ENCODE measurements at places on chromosomes 13 and 19.
A peak's percentile ranks its signal among the peaks of the same experiment; 100 is the strongest.

- no peak for DNase-seq
Measured at GRCh38 chr13:31214435-31214834, 14.7 kb downstream of the B3GLCT start.

- no peak for DNase-seq
Measured at GRCh38 chr13:57569986-57570385, 61.6 kb upstream of the PCDH17 start.

DNA sequence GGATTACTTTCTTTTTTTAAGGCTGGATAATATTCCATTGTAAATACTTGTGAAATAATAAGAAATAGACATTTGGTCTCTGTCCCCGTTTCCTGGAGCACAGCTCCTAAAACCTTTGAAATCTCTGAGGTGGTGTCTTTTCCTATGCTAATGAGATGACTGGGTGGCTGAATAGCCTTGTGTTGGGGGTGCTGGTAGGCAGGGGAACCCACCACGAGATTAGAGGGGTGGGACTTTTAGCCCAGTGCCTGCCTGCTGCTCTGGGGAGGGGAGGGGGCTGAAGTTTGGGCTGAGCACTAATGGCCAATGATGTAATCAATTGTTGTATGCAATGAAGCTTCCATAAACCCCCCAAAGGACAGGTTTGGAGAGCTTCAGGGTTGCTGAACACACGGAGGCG lies 175.7 kb downstream of the FGF9 start:
- no peak for DNase-seq

DNA sequence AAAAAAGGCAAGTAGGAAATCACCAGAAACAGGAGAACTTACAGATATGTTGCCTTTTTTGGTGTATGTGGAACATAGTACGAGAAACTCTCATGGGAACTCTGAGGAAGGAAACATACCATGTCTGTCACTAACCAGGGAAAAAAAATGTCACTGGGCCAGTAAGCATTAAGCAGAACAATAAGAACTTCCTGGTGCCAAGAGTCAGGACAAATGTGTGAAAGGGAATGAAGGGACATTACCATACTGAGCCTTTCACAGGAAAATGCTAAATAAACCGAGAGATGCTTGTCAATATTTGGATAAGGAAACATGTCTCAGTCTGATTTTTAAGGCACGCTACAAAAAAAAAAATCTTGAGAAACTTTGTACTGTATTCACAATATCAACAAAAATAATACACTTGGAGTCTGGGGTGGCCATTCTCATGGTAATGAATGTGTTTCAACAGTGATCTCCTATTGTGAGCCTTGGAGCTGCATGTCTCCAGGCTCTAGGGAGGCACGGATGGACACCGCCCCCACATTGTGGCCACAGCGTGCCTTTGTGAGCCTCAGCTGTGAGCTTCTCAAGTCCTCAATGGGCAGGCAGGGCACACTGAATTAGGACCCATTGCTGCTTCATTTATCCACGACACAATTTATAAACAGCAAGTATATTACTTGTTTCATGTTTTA lies 113.0 kb upstream of the ARGLU1 start:
- DNase-seq, result peak; percentile 40

- DNase-seq, result no peak
Measured at GRCh38 chr13:59700281-59700680, 463.4 kb downstream of the DIAPH3 start.

GRCh38 chr13:37981932-37982331 lies 112.4 kb upstream of the TRPC4 start:
- DNase-seq, result no peak

DNA sequence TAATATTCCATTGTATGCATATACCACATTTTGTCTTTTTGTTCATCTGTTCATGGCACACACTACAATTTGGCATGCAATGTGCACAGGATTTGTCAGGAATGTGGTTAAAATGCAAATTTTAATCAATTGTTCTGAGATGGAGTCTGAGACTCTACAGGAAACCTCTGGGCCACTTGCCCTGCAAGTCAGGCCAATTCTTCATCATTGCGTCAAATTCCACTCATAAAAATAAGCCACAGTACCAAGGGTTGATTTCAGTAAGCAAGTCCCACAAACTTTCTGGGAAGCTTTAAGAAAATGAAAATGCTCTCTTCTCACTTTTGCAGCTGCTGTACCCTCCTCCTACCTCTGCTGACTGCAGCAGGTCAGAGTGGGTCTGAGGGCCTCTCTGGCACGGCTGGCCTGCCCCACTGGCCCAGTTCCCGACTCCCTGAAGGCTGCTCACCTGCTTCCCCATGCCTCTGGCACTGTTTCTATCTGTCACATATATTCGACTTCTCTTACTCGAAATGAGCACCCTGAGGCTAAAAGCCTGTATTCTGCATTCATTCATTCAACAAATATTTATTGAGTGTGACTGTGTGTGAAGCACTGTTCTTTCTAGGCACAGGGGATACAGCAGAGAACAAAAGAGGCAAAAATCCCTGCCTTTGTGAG lies 83.8 kb upstream of the WASF3 start:
- DNase-seq, result no peak

DNA sequence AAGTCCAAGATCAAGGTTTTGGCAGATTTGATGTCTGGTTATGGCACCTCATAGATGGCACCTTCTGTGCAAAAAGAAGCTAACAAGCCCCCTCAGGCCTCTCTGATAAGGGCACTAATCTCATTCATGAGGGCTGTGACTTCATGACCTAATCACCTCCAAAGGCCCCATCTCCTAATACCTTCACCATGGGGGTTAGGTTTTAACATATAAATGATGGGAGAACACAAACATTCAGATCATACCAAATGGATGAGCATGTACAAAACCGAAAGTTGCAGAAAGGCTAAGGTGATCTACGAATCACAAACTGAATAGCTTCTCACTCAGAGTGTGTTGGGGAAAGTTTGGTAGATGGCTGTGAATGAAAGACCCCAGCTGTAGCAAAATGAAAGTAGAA lies 217.4 kb downstream of the TBC1D4 start:
- DNase-seq, result no peak

DNA sequence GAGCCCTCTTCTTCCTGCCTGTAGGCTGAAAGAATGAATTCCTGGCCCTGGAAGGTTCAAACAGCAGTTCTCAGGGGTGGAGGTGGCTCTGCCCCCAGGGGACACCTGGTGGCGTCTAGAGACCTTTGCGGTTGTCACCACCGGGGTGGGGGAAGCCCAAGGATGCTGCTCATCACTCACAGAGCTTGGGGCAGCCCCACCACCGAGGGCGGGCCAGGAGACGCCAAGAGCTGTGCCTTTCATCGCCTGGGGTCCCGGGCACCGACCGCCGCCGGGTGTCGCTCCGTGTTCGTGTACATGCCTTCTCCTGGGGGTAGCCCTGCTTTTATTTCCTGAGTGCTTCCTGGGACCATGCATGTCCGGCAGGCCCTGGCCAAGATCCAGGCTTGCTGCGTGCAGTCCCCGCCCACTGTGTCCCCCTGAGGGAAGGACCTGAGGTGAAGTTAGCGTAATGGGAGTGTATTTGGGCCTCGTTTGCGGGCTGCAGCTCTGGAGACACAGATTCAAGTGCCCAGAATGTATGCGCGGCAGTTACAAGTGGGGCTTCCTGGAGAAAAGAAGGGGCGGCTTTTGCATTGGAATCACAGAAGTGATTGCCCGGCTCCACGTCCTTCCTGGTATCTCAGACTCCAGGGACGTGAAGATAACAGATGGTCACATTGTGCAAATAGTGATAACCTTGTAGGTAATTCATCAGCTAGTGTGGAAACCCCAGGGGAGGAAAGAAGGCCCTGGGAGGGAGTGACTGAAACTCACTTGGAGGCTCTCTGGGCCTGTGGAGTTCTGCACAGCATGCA lies 7.8 kb downstream of the DOT1L start:
- DNase-seq, result peak; percentile 72

DNA sequence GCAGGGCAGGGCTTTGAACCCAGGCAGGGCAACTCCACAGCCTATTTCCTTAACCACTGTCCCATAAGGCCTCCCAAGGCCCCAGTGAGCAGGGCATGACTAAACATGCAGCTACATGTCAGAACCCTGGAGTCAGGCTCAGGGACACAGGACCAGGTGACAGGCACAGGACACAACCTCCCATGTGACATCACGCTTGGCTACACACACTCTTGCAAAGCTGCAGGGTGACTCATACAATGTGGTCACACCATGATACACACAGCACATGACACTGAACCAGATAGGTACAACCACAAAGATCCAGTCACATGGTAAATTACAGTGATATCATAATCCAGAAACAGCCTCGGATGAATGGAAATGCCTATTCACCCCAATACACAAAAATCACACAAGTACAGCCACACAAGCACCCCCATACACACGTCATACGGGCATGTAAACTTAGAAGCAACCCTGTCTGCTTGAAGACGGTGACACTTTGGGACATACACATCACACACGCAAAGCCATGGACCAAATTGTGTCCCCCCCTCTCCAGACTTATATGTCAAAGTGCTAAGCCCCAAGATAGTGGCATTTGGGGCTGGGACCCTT lies 14.5 kb downstream of the KLK4 start:
- no peak for DNase-seq

DNA sequence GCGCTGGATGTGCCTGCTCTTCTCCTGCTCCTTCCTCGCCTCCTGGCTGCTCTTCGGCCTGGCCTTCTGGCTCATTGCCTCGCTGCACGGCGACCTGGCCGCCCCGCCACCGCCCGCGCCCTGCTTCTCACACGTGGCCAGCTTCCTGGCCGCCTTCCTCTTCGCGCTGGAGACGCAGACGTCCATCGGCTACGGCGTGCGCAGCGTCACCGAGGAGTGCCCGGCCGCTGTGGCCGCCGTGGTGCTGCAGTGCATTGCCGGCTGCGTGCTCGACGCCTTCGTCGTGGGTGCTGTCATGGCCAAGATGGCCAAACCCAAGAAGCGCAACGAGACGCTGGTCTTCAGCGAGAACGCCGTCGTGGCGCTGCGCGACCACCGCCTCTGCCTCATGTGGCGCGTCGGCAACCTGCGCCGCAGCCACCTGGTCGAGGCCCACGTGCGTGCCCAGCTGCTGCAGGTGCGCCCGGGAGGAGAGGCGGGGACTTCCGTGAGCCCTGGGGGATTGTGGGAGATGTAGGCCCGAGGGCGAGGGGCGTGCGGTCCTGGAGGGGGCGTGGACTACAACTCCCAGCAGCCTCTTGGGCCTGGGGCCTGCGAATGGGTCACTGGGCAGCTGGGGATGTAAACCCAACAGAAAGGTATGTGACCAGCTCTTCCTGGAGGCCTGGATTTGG lies 6.7 kb downstream of the KCNJ14 start:
- DNase-seq, result peak; percentile 50

GRCh38 chr13:54394085-54394700 lies 1365.6 kb downstream of the OLFM4 start:
- DNase-seq, result no peak

- DNase-seq, result no peak
Measured at GRCh38 chr13:113216254-113217048, 7.0 kb downstream of the CUL4A start.

DNA sequence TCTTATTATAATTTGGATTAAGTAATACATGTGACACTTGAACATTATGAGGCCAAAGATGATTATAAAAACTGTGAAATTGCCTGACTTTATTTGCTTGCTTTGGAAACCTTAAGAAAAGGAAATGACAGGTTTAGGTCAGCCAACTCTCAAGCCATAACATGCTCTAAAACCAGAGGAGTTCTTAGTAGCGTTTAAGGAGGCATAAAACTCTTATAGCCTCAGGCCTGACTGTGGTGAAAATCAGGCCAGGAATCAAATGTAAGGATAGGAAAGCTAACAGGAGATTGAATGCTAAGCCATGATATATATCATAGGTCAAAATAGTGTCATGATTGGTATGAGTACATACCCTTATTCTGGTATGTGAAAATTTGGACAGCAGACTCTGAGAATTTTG lies 1142.4 kb upstream of the MIR17HG start:
- no peak for DNase-seq

DNA sequence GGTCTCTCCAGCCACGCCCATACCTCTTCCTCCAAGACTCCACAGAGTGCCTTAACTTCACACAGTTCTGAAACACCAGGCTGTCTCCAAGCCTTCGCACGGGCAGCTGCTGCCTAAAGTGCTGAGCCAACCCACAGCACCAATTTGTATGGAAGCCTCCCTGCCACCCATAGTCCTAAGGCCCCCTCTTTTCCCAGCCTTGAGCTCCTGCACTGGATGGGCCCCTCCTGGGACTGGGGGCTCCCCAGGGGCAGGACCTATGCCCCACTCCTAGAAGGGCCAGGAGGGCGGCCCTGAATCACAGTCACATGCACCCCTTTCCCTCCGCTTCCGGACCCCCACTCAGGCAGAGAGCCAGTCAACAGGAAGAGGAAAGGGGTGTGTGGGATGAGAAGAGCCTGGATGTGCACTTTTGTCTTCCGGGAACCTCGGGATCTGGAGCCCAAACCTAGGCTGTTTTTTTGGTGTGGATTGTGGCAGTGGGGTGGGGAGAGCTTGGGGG lies 5.1 kb upstream of the FCER2 start:
- DNase-seq, result no peak

DNA sequence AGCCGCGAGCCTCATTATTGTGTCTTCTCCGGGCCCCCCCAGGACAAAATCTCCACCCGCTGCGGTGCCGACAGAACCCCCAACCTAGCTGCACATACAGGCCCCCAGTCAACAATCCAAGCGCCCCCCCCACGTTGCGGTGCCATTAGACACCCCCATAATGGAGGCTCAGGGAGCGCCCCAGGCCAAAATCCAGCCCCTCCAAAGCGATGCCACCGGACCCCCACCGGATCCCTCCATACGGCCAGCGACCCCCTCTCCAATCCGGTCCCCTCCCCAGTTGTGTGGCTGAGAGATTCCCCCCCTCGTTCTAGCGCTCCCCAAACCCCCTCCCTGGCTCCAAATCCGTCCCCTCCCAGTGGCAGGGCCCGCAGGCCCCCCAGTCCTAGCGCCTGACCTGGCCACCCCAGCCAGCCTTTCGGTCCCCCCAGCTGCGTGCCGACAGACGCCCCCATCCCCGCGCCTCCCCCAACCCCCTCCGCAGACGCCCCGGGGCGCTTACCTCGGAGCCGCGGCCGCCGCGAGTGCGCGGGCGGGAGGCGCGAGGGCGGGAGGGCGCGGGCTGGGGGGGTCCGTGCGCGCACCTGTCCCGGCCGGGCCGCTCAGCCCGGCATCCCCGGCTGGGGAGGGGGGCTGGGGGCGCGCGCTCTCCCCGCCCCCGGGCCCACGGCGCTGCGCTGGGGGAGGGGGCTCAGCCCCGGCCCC lies 21.6 kb upstream of the SEMA6B start:
- no peak for DNase-seq

GRCh38 chr13:85148009-85148408 lies 651.2 kb downstream of the SLITRK6 start:
- DNase-seq, result no peak

- no peak for DNase-seq
Measured at GRCh38 chr19:5191091-5191490, 149.5 kb downstream of the PTPRS start.

GRCh38 chr13:90910018-90910639 lies 437.4 kb upstream of the MIR17HG start:
- DNase-seq, result no peak

GRCh38 chr13:67474115-67474514 lies 244.0 kb upstream of the PCDH9 start:
- no peak for DNase-seq

GRCh38 chr13:40665126-40666044 lies 1.1 kb downstream of the FOXO1 start:
- peak; percentile 80 for DNase-seq

Measured in Right ventricle myocardium inferior (tissue), 1 donor.